Omental fat pad (tissue), 4 donors: ENCODE measurements at places on chromosomes 11 and 22.

- no peak for DNase-seq
These were observed 25.3 kb downstream of the ABTB2 start for GRCh38 chr11:34332524-34332923.

GRCh38 chr11:34512840-34513681 is 533 bp downstream of the ELF5 start:
- DNase-seq: no peak

GRCh38 chr11:10236840-10237239 is 57.2 kb downstream of the SBF2 start:
- no peak for DNase-seq

- no peak for DNase-seq
These were observed 222.9 kb downstream of the NTM start for GRCh38 chr11:131593301-131593700.

DNA sequence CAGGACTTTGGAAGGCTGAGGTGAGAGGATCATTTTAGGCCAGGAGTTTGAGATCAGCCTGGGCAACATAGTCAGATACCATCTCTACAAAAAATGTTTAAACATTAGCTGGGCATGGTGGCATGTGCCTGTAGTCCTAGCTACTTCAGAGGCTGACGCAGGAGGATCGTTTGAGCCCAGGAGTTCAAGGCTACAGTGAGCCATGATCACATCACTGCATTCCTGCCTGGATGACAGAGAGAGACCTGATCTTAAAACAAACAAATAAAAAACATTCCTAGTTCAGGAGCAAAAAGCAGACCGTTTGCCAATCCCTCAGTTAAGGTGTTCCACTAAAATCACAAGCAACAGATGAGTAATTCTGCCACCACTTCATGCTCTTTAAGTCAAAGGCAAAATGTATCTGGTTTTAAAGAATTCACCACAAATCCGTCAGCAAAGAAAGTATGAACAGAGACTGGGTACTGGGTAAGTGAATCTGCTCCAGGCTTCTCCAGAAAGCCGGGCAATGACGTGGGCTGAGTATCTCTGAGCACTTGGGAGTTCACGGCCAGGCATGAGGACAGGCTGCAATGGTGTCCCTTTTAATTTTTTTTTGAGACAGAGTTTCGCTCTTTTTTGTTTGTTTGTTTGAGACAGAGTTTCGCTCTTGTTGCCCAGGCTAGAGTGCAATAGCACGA is 19.5 kb downstream of the CLTCL1 start:
- no peak for DNase-seq

GRCh38 chr11:2711161-2711560 is 11.4 kb upstream of the KCNQ1OT1 start:
- no peak for DNase-seq

GRCh38 chr11:44453871-44454270 is 111.6 kb upstream of the CD82 start:
- no peak for DNase-seq

DNA sequence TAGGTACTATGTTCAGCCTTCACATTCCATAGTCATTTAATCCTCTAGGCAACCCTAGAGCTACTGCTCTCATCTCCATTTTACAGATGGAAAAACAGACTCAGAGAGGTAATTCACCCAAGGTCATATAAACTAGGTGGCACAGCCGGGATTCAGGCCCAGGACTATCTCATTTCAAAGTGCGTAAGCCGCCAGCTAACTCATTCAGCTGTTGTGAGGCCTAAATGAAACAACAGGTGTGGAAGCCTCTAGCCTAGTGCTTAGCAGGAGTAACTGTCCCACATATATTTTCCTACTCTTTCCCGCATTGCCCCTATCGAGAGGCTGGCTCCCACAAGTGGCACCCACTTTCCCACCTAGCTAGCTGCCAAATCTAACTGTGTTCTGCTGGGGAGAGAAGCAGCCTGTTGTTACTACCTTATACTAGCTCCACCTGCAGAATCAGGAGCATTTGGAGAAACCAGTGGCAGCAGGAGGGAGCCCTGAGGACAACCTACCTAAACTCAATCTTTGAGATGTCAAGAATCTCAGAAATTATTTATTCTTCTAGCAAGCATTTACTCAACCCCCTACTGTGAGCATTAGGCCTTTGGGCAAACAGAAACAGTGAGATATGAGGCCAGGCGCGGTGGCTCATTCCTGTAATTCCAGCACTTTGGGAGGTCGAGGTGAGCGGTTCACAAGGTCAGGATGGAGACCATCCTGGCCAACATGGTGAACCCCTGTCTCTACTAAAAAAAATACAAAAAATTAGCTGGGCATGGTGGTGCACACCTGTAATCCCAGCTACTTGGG is 20.9 kb downstream of the PRG3 start:
- DNase-seq: no peak
